DMS 273 treated with DMSO at 0.1 percent for 48 hours (cell line): ENCODE measurements at places on chromosomes 1 and 21.

DNA sequence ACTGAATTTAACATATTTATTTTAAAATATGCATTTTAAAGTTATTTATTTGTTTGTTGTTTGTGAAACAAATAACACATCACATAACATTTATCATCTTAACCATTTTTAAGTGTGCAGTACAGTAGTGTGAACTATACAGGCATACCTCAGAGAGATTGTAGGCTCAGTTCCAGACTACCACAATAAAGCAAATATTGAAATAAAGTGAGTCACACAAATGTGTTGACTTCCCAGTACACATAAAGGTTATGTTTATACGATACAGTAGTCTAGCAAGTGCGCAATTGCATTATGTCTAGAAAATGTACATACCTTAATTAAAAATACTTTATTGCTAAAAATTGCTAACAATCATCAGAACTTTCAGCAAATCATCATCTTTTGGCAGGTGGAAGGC, 739.4 kb upstream of the ADGRL4 start:
- DNase-seq: no peak

DNA sequence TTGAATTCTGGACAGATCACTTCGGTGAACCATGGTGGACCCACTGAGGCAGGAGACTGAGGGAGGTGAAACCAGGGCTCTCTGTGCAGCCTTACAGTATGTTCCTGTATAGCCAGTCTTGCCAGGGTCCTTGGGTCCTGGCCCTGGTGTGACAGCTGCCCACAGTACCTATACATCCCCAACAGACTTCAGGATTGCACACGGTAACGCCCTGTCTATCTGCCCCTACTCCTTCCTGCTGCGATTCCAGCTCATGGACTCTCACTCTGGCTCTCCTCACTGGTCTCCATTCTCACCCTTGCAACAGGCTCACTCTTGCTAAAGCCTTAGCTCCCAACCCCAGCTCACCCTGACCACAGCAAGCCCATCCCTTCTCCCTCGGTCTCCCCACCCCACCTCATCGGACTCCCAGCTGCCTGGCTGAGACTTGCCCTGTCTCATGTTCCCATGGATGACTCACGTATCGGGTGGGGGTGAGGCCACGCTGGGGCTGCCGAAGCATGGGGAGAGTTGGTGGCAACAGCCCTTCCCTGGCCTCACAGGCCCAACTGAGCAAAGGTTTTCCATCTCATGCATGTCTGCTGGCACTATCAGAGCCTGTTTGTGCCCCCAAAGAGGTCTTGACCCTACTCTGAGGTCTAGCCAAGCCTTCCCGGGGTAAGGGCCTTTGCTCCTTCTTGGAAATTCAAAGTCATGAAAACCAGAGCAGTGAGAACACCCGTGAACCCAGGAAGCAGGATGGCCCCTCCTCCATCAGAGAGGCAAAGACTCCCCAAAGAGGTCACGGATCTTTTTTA, 7.1 kb downstream of the PHLDA3 start:
- no peak for DNase-seq

- no peak for DNase-seq
These were observed 120.7 kb downstream of the NGF start for GRCh38 chr1:115217150-115218033.

- DNase-seq: no peak
These were observed 449.2 kb downstream of the CAMTA1 start for GRCh38 chr1:7234471-7234755.

DNA sequence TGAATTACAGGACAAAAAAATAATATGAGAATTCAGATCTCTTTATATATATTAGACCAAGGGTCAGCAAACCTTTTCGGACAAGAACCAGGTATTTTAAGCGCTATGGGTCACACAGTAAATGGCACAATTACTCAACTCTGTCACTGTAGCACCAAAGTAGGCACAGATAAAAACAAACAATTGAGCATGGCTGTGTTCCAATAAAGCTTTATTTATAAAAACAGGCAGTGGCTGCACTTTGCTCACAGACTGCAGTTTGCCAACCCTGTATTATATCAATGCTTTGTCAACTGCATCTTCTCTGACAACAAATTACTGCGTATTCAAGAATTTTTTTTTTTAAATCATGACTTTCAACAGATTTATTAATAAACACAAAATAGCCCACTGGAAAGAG, 29.8 kb downstream of the EDEM3 start:
- DNase-seq: no peak

DNA sequence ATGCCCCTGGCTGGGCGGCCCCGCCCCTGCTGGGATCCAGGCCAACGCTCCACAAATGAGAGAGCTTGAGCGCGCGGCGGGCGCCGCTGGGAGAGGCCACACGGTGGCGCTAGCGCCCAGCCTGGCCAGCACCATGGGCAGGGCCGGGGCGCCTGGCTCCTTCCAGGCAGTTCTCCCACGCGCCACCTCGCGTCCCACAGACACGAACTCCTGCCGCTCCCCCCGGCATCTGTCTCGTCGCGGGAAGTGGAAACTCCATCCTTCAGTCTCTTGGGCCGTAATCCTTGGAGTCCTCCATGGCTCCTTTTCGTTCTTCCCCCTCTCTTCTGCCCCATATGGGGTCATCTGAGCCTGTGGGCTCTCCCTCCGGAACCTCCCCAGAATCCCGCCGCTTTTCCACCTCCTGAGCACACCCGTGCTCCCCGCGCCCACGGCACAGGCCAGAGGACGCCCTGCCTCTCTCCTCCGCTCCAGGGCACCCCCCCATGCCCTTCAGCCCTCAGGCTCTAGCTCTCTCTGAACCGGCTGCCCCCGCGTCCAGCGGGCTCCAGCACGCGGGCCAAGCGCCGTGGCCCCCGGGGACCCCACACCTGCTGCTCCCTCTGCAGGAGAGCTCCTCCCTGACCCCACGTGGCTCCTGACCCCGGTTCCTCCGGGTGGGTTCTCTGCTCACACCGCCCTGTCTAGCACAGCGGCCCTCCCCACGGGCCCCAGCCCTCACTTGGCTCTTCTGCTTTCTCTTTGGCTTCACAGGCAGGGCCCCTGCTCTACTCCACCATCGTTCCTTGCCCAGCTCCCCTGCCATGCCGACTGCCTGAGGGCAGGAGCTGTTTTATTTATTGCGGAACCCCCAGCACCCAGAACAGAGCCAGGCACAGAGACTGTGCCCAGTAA, 31.9 kb upstream of the EDN2 start:
- peak; percentile 40 for DNase-seq

DNA sequence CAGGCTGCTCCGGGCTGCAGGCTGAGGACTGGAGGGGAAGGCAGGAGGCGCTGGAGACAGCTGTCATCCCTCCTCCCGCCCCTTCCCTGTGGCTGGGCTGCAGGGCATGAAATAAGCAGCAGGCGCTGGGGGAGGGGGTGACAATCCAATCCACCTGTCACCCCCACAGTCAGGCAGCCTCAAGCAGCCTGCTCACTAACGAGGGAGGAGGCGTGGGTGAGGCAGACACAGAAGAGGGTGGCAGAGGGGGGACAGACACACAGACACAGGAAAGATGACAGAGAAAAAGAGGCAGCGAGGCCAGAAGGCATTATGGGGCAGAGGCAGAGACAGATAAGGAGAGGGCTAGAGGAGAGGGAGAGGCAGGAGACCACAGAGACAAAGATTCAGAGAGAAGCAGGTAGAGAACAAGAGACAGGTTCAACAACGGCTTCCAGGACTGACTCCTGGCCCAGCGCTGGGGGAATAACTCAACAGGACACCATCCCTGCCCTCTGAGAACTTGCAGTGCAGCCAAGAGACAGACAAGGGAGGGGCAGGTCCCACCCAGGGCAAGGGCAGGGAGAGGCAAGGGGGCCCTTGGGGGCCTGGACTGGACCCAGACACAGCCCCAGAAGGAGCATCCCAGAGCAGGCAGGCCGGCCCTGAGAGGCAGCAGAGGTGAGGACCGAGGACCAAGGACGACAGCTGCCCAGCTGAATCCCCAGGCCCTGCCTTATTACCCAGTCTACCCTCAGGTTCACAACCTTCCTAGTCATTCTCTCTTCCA, 11.2 kb downstream of the MEF2D start:
- peak; percentile 79 for DNase-seq

GRCh38 chr1:115337276-115337632, 795 bp downstream of the NGF start:
- DNase-seq: no peak

DNA sequence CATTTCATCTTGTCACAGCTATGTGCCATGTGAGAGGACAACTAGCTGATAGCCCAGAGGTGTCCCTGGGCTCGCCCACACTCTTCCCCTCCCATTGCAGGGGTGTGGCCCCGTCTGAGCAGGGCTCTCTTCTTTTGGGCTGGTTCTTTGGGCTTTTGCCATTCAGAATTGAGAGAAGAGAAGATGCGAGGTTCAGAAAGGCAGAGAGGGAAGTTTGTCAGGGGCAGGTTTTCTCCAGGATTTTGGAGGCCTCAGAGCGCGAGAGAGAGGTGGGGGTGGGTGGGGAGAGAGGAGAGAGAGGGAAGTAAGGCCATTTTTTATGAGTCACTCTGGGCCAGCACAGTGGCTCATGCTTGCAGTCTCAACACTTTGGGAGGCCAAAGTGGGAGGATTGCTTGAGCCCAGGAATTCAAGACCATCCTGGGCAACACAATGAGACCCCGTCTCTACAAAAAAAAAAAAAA, 5.2 kb downstream of the IFI6 start:
- no peak for DNase-seq

DNA sequence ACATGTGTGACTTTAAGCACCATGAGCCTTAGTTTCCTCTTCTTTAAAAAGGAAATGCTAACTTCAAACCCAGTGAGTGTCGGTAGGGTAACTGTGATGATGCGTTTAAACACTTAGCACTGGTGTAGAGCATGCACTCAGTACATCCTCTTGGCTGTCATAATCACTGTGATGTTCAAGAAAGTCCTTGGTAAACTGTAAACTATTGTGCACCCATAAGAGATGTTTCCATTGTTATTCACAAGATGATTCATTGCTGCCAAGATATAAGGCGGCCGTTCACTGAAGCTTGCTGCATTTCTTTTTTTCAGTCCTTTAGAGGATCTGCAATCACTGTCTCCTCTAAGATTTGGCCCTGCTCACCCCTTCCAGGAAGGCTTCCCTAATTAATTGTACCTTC, 61.8 kb upstream of the DAB1 start:
- no peak for DNase-seq

- DNase-seq: no peak
These were observed 47.6 kb downstream of the SLX9 start for GRCh38 chr21:44987301-44987885.

- no peak for DNase-seq
These were observed 126.2 kb upstream of the L1TD1 start for GRCh38 chr1:62068416-62068843.

- no peak for DNase-seq
These were observed 826 bp downstream of the LAPTM5 start for GRCh38 chr1:30756545-30757351.

DNA sequence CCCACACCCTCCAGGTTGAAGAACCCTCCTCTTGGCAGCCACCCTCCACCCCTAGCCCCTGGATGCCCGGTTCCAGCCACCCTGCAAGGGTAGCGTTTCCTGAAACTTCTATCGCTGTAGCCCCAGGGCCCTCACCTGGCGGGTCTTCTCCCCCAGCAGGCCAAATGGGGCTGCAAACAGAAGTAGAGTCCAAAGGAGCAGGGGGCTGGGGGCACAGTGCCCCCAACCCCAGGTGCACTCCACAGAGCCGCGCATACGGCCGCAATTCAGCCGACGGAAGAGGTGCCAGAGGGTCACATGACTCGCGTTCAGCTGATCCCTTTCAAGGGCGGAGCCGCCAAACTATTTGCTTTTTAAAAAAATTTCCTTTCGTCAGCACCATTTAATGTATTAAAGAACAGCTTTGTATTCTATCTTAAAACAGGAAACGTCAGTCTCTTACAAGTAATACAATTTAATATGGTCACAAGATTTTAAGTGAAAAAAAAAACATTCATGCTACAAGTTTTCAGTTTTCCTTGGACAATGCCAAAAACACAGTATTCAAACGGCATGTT, at the start of gene GLMP:
Gene GLMP, minus strand, starts transcription at position 289 of the 557 bp plus-strand sequence. Its CDS starts 34 bp downstream, at position 255.
- peak; percentile 17 for DNase-seq
